Calu3 (cell line): ENCODE measurements at places on chromosomes 5 and 9.

DNA sequence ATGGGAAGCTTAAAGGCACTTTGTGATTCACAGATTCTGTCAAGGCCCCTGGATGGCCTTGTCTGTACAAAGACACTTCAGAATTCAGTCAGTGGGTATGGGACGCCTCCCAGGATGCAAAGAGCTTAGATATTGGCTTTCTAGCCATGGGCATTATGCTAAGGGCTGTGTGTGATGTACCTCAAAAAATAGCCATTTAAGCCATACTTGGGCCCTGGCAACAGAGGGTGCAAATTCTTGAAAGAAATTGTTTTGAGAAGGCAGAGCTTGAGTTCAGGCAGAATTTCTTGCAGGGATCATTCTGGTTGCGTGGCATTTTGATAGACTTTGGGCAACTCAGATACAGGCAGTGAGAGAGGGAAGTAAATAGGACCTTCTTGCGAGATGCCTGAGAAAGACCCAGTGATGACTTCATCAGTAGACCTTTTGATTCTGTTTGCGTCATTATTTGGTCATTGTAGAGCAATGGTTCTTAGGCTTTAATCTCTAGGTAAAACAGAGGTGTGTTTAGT lies 3.9 kb downstream of the CYFIP2 start:
- no peak for DNase-seq
- H3K4me3 ChIP-seq = no peak overlapping the region
- H3K36me3 ChIP-seq = peaks cover 14% of the 10 kb centered on the region
- H3K27me3 ChIP-seq = no peaks in the 10 kb centered on the region

GRCh38 chr5:90112033-90112692 lies 297.4 kb downstream of the CETN3 start:
- H3K36me3 ChIP-seq = no peaks in the 10 kb centered on the region
- no peak overlapping the region for H3K27ac ChIP-seq
- no peak for DNase-seq

DNA sequence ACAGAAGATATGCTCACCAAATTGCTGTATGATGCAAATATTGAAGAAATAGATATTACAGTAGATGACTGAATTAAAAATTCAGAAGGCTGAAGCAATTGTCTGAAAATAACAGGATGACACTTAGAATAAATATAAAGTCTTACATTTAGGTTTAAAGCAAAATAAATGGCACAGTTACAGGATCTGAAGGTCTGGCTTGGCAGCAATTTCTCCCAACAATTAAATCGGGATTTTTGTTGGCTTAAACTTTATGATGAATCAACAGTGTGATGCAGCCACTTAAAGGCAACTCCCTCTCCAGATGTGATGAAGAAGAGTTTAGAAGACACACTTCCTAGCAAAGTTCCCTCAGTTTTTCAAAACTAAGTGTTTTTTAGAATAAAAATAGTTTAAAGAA lies 80.5 kb downstream of the NREP start:
- peaks cover 34% of the 10 kb centered on the region for H3K4me1 ChIP-seq
- H3K27me3 ChIP-seq = no peaks in the 10 kb centered on the region
- no peak overlapping the region for H3K4me3 ChIP-seq
- H3K27ac ChIP-seq = no peak overlapping the region
- DNase-seq = no peak

GRCh38 chr5:131416729-131417128 lies 152.9 kb downstream of the CDC42SE2 start:
- no peaks in the 10 kb centered on the region for H3K4me1 ChIP-seq
- peaks cover 15% of the 10 kb centered on the region for H3K36me3 ChIP-seq
- no peak for DNase-seq

- DNase-seq = no peak
- H3K27ac ChIP-seq = no peak overlapping the region
- peaks cover 11% of the 10 kb centered on the region for H3K4me1 ChIP-seq
Observed at GRCh38 chr5:72599519-72600370, 92.5 kb upstream of the ZNF366 start.

DNA sequence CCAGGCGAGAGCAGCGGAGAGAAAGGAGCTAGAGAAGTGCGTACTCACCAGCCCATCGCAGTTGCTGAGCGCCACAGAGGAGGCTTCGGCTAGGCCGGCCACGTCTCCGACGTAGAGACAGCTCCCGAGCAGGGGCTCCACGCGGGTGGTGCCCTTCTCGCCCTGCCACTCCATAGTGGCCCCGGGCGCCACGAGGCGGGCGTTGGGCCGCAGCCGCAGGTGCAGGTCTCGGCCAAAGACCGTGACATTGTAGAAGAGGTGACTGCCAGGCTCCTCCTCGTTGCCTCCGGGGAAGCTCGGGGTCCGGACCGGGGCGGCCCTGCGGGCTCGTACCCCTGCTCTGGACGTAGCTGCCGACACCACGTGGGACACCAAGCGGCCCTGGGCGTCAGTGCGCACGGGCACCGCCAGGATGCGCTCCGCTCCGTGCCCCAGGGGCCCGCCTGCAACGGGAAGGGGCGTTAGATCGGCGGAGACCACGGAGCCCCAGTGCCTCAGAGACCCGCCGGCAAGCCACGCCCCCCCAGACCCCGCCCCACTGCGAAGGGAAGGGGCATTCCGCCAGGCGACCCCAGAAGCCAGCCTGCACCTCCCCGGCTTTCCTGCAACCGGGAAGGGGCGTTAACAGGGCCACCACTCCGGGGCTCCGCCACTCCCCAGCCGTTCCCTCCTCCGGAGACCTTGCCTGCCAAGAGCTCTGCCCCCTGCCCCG lies 1.4 kb downstream of the ADAMTS2 start:
- no peak overlapping the region for H3K27ac ChIP-seq
- H3K27me3 ChIP-seq = peaks cover 77% of the 10 kb centered on the region
- H3K4me1 ChIP-seq = no peaks in the 10 kb centered on the region
